Forelimb muscle (tissue), 1 donor: ENCODE measurements at places on chromosomes 4 and X. TPM values are rescaled to one million over a fixed set of nuclear protein-coding genes. Genes with fewer than 3 reads are reported as not detected.

XPNPEP2 gene
- polyA plus RNA-seq = 3.6 TPM

DACH2 gene
- 0.99 TPM for polyA plus RNA-seq

KCNE5 gene
- polyA plus RNA-seq = 61.0 TPM

- no peak for DNase-seq
Observed at GRCh38 chr4:8728536-8729407, 136.2 kb downstream of the CPZ start.

DNA sequence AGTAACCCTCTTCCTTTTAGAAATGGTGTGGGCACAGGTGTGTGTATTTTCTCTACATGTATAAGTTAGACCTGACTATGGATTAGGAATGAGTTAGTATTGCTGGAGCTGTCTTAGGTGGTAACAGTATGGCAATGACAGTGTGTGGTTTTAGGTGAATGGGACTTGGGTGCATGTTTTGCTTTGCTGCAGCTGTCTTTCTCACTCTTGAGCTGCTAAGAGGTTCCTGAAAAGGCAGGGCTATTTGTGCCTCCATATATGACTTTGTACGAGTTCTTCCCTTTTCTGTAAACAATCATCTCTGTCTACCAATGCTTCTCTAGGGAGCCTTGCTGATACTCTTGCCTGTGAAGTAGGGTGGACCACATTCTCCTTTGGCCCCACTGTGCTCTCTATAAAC lies 234.8 kb upstream of the HHIP start:
- DNase-seq = no peak

GRCh38 chrX:130829526-130830515 lies 73.2 kb downstream of the ENOX2 start:
- DNase-seq = no peak

DNA sequence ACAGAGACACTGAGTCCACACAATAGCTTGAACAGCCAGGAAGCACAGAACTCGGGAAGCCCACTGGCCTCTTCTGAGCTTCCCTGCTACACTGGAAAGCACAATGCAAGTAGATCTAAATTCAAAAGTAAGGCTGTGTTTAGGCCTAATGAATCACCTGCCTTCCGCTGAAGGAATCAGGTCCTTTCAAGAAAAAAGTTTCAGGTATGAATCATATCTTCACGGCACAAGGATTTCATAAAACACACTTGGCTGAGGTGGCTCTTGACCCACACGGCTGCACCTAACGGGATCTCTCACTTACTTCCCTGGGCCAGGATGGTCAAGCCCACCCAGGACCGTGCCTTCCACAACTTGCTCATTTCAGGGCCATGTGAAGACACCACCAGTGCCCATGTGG lies 59.3 kb downstream of the IRF2 start:
- DNase-seq = no peak

- no peak for DNase-seq
Observed at GRCh38 chrX:38860106-38861013, 59.1 kb downstream of the MID1IP1 start.
